Fibroblast of skin of abdomen (primary cell): ENCODE measurements at places on chromosomes 12 and 14.
A peak's percentile ranks its signal among the peaks of the same experiment; 100 is the strongest.

- DNase-seq = peak; percentile 53
Observed at GRCh38 chr14:24411443-24412389, 12.9 kb downstream of the NYNRIN start.

GRCh38 chr14:100531152-100532121 is 55.8 kb downstream of the BEGAIN start:
- no peak for DNase-seq

DNA sequence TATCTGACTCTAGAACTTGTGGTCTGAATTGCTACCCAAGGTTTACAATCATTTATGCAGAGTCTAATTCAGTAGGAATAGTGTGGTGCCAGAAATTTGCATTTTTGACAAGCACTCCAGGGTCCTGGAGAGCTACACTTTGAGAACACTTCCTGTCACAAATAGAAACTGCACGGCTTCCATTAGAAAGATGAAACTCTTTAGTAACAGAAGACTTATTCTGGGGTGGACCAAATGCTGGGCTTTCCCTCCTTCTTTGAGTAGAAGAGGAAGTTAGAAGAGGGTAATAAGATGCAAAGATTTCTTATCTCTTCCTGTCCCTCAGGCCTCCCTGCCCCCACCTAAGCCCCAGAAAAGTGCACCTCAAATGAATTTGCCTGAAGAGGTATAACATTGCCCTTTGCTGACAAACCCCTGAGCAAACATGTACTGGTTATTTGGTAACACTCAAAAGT is 28.4 kb downstream of the DGLUCY start:
- DNase-seq = no peak

GRCh38 chr12:116172224-116172849 is 105.2 kb downstream of the MED13L start:
- no peak for DNase-seq

DNA sequence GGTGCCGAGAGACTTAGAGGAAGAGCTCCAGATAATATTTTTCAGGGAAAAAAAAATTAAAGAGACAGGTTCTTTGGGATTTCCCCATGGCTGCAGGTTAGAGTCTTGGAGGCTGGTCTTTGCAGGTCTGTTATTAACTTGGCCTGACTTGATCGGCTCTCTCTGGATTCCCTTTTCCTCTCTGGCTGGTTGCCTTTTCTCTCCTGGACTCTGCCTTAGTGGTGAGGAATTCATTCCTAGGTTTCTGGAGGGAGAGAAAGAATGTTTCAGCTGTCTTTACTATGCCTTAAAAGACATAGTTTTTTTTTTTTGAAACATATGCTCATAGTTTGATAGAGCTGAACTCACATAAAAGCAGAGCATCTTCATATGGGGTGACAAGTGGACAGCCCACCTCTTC is 336.3 kb downstream of the BMP4 start:
- DNase-seq = peak; percentile 83
